Activated CD4-positive, alpha-beta T cell treated with anti-CD3 and anti-CD28 coated beads, Interleukin-2, amount 10 ng/mL, durations not matched to agents 24 days and 14 days (primary cell): ENCODE measurements at places on chromosomes 6 and 20. TPM values are rescaled to one million over a fixed set of nuclear protein-coding genes. Genes with fewer than 3 reads are reported as not detected.

DNA sequence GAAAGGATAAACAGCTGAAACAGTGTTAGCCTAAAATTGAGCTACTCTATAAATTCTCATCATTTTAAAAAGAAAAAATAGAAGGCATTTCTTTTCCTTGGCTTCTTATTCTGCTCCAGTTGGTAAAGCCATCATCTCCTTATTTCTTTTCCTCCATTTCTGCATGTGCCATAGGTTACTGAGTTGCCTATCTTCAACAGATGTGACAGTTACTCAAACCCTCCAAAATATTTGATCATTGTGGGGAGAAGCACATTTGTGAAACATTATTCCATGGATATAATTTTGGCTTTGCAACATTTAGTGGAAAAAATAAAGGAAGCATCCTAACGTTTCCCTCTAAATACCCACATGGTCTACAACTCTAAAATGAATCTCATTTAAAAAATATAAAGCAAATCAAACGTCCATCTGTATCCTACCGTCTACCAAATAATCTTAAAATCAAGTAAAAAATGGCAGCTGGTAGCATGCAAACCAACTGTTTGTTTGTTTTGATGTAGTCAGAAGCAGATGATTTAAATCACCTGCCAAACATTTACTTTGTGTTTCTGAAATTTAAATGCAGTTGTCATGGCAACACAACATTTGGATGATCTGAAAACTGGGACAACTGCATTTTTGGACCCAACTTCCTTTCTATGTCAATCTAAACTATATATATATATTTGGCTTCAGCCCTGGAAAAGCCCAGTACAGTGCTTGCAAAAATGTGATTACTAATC is 16.8 kb upstream of the SNX9 start:
- no peak for DNase-seq

GRCh38 chr6:97077380-97077779 is 152.9 kb downstream of the KLHL32 start:
- DNase-seq: peak; percentile 24

GRCh38 chr6:75551367-75551952 is 50.2 kb upstream of the SENP6 start:
- no peak for DNase-seq

- DNase-seq: no peak
These were observed 38.6 kb downstream of the ASXL1 start for GRCh38 chr20:32396646-32397160.

The TMEM63B gene
- total RNA-seq: 17.8 and 19.7 TPM in 2 replicates

The PLCB1 gene
- 1.2 and 1.9 TPM in 2 replicates for total RNA-seq

GRCh38 chr6:137927777-137928218 is 60.7 kb downstream of the TNFAIP3 start:
- DNase-seq: peak; percentile 94
